ENCODE measurements at places on chromosomes 6 and 20.
A peak's percentile ranks its signal among the peaks of the same experiment; 100 is the strongest.

- no peak for DNase-seq
These were observed 2.5 kb upstream of the NAA20 start for GRCh38 chr20:20014659-20015058.

GRCh38 chr20:46978951-46979491, 84.4 kb downstream of the EYA2 start:
- DNase-seq, result no peak

DNA sequence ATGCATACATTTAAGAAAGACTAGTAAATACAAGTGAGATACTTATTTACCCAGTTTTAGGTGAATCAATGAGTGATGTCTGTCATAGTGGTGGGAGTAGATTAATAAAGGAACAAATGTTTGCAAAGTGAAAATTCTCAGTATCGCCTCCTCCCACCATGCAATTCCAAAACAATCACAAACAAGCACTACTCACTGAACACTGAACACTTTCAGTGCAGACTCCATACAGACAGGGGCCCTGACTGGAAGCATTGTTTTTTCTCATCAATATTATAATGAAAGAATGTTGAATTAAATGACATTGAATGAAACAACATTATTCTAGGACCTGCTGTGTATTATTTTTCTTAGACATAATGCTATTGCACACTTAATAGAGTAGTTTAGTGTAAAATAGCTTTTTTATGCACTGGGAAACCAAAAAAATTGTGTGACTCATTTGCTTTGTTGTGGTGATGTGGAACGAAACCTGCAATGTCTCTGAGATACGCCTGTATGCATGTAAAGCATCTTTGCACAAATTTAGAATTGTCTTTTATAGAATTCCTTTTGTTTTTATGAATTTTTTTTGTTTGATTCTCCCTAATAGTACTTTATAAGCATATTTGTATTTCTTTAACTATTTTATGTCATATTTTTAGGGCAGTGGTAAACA, 317.5 kb downstream of the UTRN start:
- no peak for DNase-seq

GRCh38 chr6:2999618-3000557, at the start of gene NQO2:
Gene NQO2 (plus strand): TSS chr6:2999894. CDS start chr6:3006553, 6,659 bp downstream.
- DNase-seq, result peak; percentile 83

- no peak for DNase-seq
These were observed 856.5 kb upstream of the MAP3K7 start for GRCh38 chr6:91443405-91443804.

- no peak for DNase-seq
These were observed 1.4 kb upstream of the MUC21 start for GRCh38 chr6:30981942-30982772.

- DNase-seq, result no peak
These were observed 21.7 kb downstream of the MDFI start for GRCh38 chr6:41659935-41660334.

DNA sequence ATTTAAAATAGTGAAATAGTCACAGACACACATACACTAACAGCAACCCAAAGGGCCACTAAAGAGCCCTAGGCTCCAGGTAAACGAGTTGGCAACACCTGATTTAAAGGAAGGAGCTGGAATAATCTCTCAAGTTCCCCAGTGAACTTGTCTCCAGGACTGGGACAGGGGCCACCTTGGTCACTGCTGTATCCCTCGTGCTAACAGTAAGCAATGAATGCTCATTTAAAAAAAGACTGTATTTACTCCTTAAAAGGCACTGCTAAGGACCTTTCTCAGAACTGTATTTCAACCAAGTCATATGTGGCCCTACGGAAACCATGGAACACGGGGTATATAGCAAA, 1.3 kb downstream of the DIDO1 start:
- no peak for DNase-seq

DNA sequence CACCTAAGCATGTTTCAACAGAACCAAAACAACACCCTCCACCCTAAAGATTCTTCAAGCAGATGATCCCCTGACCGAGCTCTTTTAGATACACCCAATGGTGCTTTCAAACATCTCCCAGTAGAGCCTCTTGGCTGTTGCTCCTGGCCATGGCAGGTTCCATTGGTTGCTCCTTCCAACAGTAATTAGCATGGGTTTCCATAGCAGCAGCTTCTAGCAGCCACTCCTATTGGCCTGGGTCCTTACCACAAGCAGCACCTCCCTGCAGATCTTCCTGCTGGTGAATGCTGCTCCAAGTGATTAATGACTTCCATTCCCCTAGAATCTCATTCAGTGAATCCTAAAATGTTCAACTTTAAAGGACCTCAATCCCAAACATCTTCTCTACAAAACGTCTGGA, 13.9 kb downstream of the CCN2 start:
- no peak for DNase-seq

GRCh38 chr6:21749754-21750153, 156.2 kb downstream of the SOX4 start:
- DNase-seq, result no peak

Measured in stimulated activated CD8-positive, alpha-beta memory T cell treated with anti-CD3 and anti-CD28 coated beads, Interleukin-15, amount 100 ng/mL, for 24 hours (primary cell).